ENCODE measurements at places on chromosomes 13 and 19.

DNA sequence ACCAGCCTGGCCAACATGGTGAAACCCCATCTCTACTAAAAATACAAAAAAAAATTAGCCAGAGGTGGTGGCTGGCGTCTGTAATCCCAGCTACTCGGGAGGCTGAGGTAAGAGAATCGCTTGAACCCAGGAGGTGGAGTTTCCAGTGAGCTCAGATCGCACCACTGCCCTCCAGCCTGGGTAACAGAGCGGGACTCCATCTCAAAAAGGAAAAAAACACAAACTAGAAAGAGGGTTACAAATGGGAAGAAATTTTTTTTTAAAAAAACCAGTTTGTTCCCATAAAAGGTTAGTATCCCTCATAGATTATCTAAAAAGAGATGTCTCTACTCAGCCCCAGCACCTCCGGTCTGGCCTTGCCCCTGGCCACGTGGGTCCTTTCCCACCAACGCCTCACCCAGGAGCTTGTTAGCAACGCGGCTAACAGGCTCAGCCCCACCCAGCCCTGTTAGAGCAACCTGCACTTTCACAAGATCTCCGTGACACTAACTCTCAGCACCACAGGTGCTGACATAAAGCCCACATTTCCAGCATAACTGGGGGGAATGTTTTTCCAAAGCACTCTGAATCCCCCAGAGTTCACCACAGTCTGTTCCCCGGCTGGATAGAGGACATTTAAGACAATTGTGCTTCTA, 4.3 kb downstream of the DMKN start:
- DNase-seq, result peak; percentile 42

GRCh38 chr19:8057545-8058270, 5.1 kb downstream of the CCL25 start:
- DNase-seq, result no peak

- no peak for DNase-seq
Observed at GRCh38 chr13:80133631-80134261, 207.2 kb downstream of the SPRY2 start.

DNA sequence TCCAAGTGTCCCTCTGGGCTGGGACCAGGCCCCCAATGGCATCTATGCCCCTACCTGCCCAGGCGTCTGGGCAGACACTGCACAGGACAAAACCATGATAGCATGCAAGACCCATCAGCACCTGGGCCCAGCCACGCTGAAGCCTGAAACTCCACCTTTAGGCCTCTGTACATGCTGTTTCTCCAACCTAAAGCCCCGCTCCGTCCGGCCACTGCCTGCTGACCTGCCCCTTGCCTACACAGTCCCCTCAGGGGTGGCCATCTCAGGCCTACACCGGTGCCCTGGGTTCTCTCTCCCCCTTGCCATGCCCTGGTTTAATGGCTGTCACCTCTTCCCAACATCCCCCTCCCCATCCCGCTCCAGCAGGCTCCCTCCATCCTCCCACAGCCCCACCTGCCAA, 15.3 kb downstream of the GJA3 start:
- no peak for DNase-seq

- no peak for DNase-seq
Observed at GRCh38 chr13:50015750-50016149, 506 bp downstream of the KCNRG start.

DNA sequence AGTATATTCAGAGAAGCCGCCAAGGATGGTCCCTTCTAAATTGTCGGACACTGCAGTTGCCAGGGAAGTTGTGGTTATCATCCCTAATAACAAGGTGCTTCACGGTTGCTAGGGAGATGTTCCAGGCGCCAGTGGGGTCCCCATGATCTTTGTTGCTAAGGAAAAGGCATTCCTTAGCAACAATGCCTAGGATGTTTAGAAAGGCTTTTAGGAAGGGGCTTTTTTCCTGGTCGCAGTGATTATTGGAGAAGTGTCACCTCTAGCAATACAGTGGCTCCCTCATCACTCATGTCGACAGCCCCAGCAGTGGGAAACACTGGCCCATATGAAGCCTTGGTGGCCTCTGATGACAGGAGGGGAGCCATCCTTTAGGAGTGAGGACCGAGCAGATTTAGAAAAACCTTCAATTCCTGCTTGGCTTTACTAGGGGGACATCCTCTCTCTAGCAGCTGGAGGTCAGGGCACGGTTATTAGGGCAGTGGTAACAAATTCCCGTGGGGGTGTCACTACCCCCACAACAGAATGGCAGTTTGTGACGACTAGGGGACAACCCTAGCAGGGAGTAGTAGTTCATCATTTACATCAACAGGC, 6.4 kb upstream of the TMC4 start:
- DNase-seq, result no peak
